Suppressor macrophage (primary cell): ENCODE measurements at places on chromosomes 1 and 21.

DNA sequence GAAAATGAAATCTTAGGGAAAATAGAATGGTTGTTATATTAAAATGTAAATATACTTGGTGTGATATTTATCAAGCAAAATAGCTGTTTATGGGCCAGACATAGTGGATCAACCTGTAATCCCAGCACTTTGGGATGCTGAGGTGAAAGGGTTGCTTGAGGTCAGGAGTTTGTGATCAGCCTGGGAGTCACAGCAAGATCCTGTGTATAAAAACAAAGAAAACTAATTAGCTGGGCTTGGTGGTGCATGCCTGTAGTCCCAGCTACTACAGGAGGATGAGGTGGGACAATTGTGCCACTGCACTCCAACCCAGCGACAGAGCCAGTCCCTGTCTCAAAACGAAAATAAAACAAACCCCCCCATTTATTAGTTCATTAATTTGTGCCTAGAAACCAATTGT is 21.6 kb upstream of the CFHR1 start:
- DNase-seq = no peak

DNA sequence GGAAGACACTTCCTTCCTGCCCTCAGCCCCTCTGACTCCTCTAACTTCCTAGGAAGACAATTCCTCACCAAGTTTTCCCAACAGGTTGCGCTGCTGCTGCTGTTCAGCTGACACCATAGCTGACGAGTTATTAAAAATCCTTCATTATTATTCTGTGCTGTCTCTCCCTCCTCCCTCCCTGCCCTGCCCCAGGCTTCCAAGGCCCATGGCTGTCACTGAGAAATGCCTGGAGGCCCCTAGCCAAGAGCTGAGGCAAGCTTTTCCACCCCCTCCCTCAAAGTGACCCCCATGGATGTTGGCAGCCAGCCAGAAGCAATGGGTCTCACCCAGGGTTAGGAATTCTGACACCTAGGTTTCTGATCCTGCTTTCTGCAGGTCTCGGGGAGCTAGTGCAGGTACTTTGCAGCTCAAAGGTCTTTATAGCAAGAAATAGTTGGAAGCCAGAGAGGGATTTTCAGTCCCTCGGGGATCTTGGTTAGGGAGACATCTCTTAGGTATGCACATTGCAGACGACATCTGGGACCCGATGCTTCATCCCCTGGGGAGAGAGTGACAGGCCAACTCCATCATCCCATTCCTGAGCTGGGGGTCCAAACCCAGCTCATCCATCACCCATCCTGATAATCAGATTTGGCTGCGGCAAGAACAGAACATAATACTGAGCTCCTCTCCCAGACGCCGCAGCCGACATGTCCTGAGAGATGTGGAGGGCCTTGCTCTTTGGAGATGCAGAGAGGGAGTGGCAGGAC is 65.0 kb downstream of the KIRREL1 start:
- no peak for DNase-seq

GRCh38 chr1:243968413-243968812 is 82.7 kb upstream of the ZBTB18 start:
- no peak for DNase-seq

DNA sequence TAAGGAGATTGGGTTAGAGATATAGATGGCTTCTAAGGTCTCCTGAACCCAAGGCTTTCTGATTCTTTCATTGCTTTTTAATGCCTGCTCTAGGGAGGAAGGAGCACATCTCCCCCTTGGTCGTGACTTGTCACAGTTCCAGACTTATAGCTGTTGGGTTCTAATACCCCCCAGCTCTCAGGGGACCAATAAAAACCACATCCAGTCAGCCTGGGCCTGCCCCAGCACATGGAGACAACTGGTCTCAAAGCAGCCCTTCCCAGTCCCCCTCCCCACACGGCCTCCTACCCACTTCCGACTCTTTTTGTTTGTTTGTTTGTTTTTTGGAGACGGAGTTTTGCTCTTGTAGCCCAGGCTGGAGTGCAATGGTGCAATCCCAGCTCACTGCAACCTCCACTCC is 23.3 kb downstream of the QSOX1 start:
- no peak for DNase-seq

DNA sequence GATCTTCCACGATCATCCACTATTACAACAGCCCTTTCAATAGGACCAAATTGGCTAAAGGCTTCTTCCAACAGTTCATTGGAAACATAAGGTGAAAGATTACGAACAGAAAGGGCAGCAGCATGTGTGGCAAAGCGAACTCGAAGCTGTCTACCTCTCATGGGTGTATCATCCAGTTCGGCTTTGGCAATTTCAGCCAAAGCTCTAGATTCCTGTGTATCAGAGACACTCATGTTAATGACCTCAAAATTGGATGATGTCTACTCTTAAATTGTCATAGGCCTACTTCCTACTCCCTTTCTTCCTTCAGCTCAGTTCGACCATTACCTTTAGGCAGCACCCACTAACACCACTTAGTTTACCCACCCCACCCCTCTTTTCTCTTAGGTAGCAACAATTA is 2.2 kb downstream of the SFPQ start:
- no peak for DNase-seq

- DNase-seq = no peak
Observed at GRCh38 chr1:67957066-67957465, 93.4 kb downstream of the DIRAS3 start.

- no peak for DNase-seq
Observed at GRCh38 chr1:4784761-4785160, 130.4 kb downstream of the AJAP1 start.

- DNase-seq = no peak
Observed at GRCh38 chr1:100076744-100077143, 56.0 kb downstream of the SASS6 start.

DNA sequence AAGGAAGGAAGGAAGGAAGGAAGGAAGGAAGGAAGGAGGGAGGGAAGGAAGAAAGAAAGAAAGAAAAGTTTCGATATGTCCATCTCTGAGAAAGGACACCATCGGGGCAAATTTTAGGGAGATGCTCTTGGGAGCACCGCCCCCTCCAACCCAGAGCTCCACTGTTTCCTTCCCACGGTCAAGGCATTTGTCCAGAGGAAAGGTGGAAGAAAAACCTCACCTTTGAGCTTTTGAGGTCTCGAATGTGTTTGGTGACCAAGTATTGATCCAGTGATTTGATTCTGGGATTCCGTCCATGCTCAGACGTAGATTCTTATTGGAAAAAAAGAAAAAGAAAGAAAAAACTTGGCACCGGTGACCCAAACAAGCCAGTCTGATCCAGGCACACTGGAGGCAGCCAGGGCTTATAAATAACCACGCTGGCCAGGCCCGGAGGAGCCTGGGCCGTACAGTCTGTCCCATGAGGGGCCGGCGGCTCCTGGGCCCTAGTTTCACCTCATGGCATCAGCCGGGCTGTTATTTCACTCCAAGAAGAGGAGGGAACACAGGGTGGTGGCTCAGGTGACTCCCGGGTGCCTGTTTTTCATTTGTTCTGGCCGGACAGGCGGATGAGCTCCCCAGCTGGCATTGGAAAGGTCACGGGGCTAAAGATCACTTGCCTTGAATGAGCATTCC is 36.1 kb upstream of the SLC25A33 start:
- DNase-seq = no peak
